Activated CD4-positive, alpha-beta memory T cell treated with anti-CD3 and anti-CD28 coated beads, Interleukin-2, amount 10 ng/mL, durations not matched to agents 7 days and 5 days (primary cell): ENCODE measurements at places on chromosomes 2 and 18.

DNA sequence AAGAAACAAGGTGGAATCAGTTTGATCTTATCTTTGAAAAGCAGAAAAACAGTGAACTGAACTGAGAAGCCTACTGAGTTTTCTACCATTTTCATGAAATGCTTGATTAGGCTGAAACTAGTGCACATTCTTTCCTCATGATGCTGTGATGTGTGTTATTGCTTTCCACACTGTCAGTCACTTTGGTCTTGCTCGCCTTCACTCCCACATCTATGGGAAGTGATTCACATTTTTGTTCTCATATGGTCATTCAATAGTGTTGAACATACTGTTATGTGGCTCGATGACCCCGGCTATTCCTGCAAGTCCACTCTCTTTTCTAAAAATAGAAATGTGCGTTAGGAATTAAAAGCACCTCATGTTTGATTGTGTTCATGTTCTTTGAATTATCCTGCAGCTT, 129.7 kb downstream of the TGIF1 start:
- DNase-seq: no peak

DNA sequence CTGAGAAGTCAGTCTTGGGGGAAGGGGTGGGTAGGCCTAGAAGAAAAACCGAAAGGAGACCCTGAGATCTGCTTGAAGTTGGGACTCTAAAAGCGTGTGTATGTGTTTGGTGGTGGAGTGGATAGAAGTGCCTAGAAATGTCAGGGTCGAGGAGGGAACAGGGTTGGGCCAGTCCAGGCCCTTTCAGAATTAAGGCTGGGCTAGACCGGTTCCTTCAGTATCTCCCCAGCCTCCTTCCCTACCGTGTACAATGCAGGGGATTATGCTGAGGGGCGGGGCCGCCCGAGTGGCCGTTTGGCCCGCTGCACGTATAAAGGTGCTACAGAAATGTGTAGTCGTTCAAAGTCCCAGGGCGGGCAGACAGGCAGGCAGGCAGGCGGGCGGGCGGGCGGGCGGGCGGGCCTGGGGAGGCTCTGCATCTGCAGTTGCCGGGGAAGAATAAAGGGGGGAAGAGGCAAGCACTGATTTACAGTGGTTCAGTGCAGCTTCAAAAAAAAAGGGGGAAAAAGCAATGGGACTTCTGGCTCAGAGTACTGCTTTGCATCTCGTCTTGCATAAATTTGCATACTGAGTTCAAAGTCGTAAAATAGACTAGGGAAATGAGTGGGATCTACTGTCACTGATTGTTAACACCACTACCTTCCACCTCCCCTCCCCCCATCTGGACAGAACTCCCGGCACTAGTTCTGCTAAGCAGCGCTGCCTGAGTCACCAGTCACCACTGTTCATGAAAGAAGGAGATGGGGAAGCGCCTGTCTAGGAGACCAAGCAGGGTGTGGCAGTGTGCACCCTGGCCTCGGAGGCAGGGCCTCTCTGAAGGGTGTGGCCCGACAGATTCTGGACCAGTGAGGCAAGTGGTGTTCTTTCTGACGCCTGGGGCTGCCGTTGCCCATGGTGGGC, 3.6 kb downstream of the IGFBP2 start:
- no peak for DNase-seq

DNA sequence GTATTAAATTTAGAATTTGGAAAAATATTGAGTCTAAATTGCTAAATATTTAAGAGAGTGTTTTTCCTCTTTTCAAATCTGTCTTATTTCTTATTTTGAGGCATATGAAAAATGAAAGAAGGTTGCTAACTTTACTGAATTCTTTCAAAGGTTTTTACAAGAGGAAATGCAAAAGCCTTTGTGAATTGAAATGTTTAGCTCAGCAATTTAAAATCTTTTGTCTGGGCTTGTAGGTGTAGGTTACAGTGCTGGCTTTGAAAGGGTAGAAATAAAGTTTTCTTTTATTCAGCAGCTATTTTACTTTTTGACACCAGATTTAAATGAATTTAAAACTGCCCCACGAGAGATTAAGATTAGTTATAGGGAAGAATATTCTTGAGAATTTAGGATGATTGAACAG, 192.0 kb downstream of the CDH7 start:
- DNase-seq: no peak

DNA sequence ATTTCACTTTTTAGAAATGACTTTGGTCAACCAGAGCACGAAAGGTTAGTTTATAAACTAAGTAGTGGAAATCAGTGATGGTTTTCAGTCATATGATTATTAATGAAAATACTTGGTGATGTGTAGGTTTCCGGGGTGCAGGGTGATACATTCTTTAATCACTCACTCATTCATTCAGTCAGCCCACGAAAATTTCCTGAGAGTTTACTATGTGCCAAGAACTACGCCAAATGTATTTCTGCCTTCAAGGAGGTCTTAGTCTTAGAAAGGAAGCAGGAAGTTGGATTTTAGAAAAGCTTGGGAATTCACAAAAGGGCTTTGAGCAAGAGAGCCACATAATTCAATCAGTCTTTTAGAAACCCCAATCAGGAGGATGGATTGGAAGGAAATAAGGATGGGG, 543.6 kb downstream of the PLCL1 start:
- DNase-seq: no peak

- no peak for DNase-seq
Measured at GRCh38 chr2:25104736-25105135, 62.9 kb downstream of the EFR3B start.

DNA sequence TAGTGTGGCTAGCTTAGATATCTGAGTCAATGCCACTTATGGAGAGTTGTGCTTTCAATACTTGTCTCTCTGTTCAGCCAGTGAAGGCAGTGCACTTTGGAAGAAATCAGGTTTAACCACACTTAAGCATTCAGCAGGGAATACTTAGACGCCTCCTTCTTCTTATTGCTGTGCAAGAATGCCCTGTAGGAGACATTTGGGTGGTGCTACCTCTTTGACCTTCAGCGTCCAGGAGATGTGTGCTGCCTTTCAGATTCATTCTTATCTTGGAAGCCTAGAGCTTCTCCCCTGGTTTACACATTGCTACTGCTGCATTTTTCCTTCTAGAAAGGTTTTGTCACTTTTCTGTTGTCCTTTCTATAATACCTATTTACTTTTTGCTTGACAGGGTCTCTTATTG, 350.5 kb downstream of the ARL6IP6 start:
- DNase-seq: no peak

DNA sequence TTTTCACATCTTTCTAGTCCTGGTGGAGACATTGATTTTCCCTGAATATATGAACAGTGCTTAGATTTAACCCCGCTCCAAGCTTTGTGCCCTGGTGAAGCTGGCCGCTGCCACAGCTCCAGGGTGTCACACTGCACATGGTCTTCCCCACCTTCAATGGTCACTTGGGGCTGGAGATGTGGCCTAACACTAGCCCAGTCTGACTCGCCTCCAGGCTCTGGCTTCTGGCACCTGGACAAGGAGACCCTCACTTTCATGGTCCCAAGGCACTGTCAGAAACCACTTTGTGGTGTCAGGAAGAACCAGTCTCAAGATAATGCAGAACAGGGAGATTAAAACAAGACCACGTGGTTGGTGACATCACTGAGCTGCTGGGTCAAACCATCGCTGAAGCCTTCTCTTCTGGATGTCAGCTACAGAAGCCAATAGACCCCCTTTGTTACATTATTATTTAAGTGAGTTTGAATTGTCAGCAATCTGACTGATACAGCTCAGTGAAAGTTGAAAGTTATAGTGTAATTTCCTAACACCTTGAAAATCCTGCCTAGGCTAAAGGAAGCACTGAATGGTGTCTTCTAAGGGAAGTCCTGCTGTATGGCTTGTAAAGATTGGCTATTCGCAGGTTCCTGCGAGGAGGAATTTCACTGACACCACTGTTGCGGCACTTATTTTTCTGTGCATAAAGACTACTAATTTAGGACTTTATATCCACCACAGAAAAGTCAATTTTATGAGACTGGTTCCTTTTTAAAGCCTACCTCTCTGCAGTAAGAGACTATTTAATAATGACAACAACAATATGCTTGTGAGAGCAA, 55.0 kb upstream of the CTDP1 start:
- no peak for DNase-seq

GRCh38 chr18:40939656-40940515, 1015.1 kb upstream of the PIK3C3 start:
- no peak for DNase-seq

DNA sequence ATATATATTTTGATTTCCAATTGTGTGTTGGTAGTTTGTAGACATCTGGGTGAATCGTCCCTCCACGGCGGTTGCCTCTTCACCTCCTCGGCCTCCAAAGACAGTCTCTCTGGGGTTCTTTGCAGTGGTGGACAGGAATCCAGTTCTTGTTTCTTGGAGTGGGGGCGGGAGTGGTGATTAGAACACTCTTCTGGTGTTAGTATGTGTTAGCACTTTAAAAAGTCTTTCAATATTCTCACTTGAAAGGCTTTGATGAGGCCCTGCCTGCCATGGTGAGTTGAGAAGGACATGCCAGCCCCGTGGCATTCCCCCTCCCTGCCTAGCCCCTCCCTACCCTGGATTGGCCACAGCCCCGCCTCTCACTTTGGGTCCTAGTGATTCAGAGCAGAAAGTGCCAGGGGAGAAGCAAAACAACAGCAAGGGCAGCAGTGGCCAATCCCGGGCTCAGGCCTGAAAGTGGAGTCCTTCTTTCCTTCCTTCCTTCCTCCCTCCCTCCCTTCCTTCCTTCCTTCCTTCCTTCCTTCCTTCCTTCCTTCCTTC, 316.8 kb upstream of the HS6ST1 start:
- peak; percentile 1 for DNase-seq
